ENCODE measurements at places on chromosomes 3 and 15. TPM values are rescaled to one million over a fixed set of nuclear protein-coding genes. Genes with fewer than 3 reads are reported as not detected.

DNA sequence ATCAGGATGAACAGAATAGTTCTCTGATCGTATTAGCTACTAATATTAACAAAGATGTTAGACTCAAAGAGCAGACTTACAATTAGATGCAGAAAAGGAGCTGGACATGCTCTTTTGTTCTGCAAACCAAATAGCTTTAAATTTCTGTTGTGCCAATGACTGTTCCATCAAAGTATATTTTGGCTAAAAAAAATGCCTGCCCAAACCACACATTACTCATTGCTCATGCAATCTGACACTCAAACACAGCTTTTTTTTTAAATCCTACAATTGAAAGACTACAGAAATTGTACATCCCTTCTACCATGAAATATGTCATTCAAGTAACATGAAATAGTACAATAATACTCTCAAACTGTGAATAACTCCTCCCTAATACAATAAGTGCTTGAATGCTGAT lies 48.6 kb downstream of the SHOX2 start:
- no peak for DNase-seq

DNA sequence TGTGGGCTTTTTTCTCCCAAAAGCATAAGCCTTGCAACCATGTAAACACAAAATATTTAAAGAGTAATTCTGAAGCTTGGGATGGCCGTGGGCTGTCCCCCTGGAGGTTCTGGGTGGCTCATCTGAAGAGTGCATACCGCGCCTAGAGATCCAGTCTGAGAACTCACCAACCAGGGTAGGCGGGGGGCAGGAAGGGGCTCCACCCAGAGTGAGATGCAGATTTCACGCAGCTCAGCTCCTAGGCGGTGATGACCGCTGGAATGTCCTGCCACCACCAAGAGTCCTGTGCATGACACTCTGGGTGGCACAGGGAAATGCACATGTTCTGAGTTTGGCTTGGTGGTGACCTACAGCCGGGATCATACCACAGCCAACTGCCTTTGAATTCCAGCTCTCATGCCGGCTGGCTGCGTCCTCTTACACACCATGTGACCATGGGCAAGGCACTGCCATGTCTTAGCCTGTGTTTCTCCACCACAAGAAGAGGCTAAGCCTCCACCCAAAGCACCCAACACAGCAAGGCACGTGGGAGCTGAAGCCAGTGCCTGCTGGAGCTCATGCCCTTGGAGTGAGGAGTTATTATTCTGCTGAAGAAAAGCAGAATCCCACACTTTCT lies 125.1 kb upstream of the IQSEC1 start:
- DNase-seq = peak; percentile 23

SERPINI1 gene
- 23.7 TPM for total RNA-seq

GRCh38 chr3:68757157-68757556 lies 175.2 kb downstream of the TAFA4 start:
- no peak for DNase-seq

DNA sequence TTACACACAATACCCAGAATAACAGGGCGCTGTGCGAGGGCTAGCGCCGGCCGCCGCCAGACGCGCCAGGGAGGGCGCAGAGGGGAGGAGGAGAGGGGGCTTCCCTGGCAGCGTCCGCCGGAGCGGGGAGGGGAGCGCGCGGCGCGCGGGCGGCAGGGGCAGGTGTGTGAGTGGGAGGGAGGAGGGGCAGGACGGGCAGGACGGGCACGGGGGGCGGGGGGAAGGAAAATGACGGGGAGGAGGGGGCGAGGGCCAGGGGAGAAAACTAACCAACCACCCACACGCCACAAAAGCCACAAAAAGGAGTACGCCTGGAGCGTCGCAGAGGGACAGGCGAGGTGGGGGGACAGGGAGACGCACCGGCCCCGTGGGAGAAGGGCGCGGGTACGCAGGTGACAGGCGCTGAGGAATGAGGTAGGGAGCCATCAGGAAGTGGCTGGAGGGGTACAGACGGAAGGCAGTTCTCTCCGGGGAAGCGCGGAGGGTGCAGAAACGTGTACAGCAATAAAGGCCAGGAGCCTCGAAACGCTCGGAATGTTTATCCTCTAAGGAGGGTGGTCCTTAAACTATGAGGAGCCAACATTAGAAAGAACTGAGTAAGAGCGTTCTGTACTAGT lies 610 bp upstream of the SATB1 start:
- peak; percentile 81 for DNase-seq

ABI3BP gene
- total RNA-seq = 17.1 TPM

- no peak for DNase-seq
Observed at GRCh38 chr15:101449471-101450402, 39.8 kb downstream of the PCSK6 start.

All from pancreas (tissue), 10 donors.